Smooth muscle cell of the brain vasculature (primary cell): ENCODE measurements at places on chromosomes 7 and 10.

DNA sequence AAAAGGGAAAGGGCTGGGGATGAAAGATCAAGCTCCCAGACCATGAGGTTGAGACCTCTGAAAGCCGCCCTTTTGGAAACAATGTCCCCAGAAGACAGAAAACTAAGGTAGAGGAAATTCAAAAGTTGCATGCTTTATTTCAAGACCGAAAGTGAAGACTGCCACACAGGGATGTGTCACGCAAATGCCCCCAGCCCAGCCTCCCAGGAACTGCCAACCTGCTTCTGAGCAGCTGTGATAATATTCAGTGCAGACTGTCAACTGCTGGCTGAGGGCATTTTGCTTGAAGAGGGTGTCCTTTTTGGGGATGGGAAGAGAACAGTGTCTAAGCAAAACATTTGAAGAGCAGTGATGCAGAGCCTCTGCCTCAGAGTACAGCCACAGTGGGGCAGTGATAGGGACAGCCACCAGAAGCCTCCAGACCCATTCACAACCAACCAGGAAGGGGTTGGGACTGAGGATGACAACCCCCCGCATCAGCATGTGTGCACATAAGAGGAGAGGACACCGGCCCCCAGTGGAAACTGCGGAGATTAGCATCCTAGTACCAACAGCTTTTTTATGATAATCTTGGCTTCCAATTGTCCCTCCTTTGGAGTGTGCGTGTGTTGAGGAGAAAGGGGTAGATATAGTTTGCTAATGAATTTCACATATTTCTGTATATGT lies 34.7 kb upstream of the NFE2L3 start:
- DNase-seq = no peak

GRCh38 chr7:151113344-151114150 lies 27.3 kb downstream of the AGAP3 start:
- peak; percentile 26 for DNase-seq

DNA sequence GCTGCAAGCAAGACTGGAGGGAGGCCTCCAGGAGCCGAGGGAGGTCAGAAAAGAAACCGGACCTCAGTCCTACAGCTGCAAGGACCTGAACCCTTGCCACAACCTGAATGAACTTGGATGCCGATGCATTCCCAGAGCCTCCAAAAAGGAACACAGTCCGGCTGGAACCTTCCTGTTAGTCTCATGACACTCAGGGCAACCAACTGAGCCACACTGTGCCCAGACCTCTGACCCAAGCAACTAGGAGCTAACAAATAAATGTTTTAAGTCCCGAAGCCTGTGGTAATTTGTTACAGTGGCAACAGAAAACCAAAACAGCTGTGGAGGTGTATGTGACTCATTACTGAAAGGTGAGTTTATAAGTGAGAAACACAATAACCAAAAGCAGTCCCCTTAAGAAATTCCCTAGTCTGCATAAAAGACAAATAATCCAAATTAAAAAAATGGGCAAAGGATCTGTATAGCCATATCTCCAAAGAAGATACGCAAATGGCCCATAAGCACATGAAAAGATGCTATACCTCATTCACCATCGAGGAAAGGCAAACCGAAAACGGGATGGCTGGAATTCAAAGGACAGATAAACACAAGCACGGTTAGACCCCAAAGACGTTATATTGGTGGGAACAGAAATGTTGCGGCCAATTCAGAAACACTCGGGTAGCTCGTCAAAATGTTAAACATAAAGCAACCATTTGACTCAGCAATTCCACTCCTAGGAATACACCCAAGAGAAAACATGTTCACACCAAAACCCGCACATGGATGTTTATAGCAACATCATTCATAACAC lies 24.8 kb downstream of the GNA12 start:
- no peak for DNase-seq

GRCh38 chr10:110632591-110633215 lies 11.4 kb upstream of the RBM20 start:
- DNase-seq = no peak

DNA sequence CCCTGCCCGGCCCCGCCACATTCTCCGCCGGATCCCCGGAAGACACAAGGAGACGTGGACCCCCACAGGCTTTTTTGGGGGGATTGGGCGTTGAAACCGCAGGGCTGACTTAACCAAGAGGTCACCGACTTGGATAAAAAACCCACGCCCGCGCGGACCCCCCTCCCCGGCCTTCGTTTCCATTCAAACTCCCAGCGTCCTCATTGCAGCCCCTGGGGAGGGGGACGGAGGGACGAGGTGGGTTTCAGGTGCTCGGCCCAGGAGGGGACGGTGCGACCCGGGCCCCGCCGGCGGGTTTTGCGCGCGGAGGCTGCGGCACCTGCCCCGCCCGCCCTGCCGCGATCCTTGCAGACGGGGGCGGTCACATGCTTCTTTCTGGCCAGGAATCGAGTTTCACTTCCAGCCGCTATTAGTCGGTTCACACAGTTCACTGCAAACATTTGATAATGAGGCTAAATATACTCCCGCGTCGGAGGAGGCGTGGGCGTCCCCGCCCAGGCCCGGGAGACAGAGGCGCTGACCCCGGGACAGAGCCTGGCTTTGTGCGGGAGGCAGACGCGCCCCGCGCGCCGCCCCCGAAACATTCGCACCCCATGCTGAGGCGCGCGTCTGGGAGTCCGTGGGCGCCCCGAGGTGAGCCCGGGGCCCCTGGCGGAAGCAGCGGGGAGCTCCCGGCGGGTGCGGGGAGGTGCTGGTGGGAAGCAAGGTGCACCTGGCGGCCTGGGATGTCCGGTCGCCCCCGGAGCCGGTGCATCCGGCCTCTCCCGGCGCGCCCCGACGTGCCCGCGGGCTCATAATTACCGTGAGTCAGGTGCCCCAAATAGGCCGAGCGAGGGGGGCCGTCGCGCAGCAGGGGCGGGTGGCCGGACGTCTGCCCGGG lies 2.7 kb upstream of the PDGFA start:
- no peak for DNase-seq

DNA sequence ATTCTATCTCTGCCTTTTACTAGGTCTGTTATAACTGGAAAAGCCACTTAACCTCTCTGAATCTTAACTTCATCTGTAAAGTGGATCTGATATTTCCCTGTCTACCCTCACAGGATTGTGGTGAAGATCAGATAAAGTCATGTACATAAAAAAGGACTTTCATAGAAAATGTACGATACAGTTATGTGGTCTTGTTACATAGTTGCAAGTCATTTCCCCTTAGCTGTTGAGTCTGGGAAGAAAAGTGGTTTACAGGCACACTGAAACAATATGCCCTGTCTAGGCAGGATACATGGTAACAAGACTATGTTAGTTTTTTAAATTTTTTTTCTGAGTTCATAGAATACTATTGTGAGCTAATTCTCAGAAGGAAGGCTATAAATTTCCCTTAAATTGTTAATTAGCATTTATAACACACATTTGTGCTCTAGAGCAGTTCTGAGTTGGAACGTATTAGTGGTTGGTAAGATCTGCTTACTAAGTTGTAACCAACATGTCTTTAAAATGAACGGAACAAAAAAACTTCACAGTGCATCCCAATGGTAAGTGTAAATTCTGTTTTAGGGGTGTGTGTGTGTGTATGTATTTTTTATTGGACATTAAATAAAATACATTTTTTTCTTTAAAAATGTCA lies 7.1 kb upstream of the GSTO1 start:
- no peak for DNase-seq

GRCh38 chr10:118668228-118668952 lies 72.9 kb upstream of the PRLHR start:
- DNase-seq = no peak

DNA sequence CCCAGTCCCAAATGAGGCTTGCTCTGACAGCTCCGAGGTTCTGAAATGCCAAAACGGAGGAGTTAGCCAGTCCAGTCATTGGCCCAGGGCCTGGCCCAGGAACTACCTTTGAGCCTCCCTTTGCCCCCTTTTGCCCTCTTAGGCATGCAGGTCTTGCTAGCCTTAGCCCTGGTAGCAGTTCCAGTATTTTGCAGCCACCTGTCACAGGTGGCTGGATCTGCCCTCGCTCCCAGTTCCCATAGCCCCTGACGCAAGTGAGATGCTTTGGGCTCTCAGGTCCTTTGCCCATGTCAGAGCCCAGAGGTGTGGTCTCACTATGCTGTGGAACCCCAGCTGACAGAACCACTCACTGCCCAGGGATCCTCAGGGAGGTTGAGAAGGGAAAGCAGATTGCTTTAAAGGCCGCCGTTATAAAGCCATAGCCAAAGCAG lies 42.0 kb downstream of the GPRIN2 start:
- DNase-seq = no peak

GRCh38 chr7:69620063-69620462 lies 21.8 kb downstream of the AUTS2 start:
- DNase-seq = no peak

DNA sequence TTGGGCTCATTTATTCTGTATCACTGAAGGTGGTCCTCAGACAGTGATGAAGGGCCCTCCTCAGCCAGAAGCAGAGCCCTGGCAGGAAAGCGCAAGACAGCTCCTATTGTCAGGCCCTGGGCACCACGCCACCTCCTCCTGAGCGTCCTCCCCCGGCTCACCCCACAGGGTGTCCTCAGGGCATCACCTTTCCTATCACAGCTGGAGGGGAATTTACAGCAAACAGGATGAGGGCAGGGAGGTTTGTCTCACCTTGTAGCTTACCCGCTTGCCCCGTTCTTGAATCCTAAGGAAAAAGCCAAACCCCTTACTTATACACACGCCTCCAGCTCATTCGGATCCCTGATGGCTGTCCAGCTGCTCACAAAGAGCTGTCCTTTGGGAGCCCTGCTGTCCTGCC lies 50.2 kb upstream of the LANCL2 start:
- DNase-seq = no peak

- peak; percentile 91 for DNase-seq
Measured at GRCh38 chr10:74589226-74589673, 237.2 kb upstream of the KAT6B start.

GRCh38 chr7:128783143-128783861 lies 7.7 kb upstream of the OPN1SW start:
- DNase-seq = peak; percentile 54

DNA sequence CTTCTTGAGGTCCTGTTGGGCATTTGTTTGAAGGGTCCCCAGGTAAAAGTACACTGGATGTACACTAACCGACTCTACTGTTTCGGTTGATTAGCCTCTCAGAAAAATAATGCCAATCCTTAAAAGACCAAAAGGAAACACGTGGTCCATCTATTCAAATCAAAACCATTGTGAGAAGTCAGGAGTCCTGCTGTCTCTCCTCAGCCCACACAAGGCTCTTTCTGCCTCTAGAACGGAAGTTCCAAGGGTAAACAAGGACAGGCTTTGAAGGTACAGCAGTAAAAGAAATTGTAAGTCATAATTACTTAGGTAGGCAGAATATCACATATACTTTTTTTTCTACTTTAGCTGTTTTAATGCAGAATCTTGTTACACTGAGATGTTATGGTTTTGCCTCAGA lies 71.7 kb upstream of the TPK1 start:
- no peak for DNase-seq

DNA sequence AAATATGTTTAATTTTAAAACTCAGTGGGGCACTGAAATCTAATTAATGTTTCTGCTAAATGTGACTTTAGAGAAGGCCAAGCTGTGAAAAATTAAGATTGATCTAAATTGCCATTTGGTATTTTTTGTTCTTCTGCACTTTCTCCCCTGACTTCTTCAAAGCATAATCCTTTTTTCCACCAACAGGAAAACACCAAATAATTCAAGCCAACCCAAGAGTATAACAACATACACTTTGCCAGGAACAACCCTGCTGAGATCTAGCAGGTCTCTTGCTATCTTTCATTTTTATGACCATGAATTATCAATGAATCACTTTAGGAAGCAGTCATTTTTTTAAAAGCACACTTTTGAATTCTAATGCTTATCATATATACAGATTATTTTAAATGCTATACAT lies 100.1 kb downstream of the USP6NL start:
- no peak for DNase-seq

- DNase-seq = no peak
Measured at GRCh38 chr10:992871-993270, 4.6 kb downstream of the GTPBP4 start.

DNA sequence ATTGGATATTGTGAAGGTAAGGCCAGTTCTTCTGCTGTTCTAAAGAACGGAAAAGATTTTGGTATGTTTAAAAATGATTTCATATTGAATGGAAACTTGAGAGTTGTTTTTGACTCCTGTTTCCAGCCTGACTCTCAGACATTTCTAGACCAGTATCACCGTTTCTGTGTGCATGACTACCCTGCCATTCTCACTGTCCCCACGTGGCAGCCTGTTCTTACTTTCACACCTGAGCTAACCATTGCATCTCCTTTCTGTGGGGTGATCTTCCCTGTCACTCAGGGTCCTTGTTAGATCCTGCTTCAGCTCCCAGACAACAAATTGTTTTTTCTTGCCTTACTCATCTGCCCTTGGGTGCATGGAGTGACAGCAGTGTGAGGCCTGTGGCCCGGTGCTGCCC lies 38.9 kb downstream of the GLRX3 start:
- DNase-seq = no peak

- DNase-seq = no peak
Measured at GRCh38 chr10:130300608-130301020, 164.4 kb downstream of the GLRX3 start.

- no peak for DNase-seq
Measured at GRCh38 chr7:131255242-131255641, 72.4 kb upstream of the MKLN1 start.

- no peak for DNase-seq
Measured at GRCh38 chr7:130996833-130997231, 262.8 kb upstream of the KLF14 start.

DNA sequence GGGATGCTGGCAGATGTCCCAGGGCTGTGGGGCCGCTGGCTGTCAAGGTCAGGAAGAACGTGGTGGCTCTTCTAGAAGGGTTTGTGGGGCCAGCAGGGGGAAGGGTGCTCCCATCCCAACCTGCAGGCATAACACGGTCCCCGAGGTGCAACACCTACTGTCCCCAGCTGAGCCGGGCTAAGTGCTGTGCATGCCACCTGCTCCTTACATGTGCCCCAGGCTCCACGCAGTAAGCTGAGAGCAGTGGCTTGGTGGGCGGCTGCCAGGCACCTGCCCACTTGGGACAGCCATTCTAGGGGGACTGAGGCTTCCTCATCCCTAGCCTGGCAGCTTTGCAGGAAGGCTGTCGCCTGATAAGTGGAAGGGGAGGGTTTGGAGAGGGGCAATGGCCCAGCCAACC lies 14.2 kb upstream of the ZNF735 start:
- DNase-seq = no peak

DNA sequence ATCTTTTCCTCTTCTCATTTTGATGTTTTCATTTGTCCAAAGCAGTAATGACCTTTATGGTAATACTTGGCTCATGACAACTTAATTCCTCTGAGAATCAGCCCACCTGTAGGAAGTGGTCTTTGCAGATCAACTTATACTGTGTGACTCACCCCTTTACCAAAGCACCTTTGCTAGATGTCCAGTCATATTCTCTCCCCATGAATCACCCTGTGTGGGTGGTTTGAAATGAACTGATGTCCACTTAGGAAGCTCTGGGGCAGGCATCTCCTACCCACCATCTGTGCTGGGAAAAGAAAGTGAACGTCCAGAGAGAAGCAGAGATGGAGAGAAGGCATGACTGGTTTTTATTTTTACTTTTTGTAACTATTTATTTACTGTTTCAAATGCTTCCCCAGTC lies 410.3 kb downstream of the KIF20B start:
- no peak for DNase-seq
